ENCODE measurements at places on chromosomes 12 and 14.

- peak; percentile 74 for DNase-seq
Observed at GRCh38 chr14:56121816-56122215, 3.6 kb downstream of the PELI2 start.

- no peak for DNase-seq
Observed at GRCh38 chr14:64715146-64715627, 11.0 kb downstream of the PLEKHG3 start.

GRCh38 chr12:89382328-89382727 lies 30.0 kb upstream of the DUSP6 start:
- no peak for DNase-seq

GRCh38 chr12:27919671-27920235 lies 52.8 kb downstream of the PTHLH start:
- no peak for DNase-seq

DNA sequence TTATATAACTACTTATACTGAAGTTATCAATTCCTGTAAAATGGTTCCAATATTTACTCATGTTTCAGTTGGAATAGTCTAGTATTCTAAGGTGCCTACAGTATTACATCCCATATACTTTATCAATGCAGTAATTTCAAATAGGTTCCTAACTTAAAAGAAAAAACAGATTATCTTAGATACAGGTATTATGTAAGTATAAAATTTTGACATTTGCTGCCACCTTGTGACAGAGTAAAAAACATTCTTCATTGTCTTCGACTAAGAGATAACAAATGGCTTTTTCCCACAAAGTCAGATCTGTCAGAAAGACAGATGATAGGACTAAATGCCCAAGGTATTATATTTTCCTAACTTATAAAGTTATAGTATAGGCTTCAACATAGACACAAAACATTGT lies 78.7 kb downstream of the TXNDC16 start:
- DNase-seq: peak; percentile 71

DNA sequence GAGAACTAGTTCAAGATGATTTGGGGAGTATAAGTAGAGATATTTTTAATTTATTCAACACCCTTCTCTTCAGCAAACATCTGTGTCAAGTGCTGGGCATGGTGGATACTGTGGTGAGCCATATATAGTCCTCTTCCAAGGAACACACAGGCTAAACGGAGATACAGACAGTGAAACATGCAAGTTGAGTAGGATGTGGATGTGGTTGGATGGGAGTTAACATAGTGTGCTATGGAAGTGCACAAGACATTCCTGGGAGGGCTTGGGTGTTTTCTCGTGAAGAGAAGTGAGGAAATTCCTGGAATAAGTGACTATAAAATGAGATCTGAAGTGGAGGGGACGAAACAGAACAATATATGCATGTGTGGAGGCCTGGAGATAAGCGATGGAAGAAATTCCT lies 181.1 kb upstream of the NPAS3 start:
- DNase-seq: no peak

DNA sequence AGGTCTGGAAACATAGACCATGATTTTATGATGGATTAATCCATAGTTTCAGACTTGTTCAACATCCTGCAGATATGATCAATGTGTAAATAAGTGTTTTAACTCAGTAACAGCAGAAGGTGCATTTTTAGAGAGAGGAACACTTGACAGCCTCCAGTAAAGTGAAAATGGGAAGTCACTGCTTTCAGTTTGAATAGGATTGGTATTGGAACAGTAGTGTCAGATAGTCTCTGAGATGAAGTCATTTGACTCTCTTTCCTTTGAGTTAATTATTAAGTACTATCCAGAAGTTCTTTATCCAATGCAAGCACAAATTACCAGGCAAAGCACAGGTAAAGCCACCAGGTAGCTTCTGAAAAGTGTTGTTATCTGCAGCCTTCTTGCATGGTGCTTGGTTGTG lies 14.5 kb upstream of the NAV3 start:
- DNase-seq: no peak

DNA sequence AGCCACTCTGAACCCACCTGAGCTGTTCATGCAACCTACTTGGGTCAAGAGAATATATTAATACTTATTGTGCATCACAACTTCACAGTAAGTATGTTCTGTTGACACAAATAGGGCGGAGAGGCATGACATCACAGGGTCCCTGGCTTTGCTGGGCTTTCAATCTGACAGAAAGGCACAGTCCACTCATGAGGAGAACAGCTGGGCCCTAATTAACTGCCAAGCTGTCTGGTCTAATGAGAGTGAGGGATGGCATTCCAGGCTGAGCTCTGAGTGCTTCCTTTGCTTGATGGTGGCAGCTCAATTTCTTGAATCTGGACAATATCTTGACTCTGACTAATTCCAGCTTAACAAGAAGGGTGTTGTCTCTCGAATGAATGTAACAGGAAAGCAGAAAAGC lies 2.0 kb downstream of the EFCAB11 start:
- DNase-seq: no peak

- no peak for DNase-seq
Observed at GRCh38 chr14:66975251-66975650, 214.0 kb upstream of the GARIN2 start.

DNA sequence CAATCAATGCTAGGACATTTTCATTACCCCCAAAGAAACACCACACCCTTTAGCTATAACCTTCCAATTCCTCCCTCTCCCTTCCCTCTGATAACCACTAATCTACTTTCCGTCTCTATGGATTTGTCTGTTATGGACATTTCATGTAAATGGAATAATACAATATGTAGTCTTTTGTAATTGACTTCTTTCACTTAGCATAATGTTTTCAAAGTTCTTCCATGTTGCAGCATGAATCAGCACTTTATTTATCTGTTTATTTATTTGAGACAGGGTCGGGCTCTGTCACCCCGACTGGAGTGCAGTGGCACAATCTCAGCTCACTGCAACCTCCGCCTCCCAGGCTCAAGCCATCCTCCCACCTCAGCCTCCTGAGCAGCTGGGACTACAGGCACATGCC lies 1.2 kb upstream of the RBM19 start:
- DNase-seq: no peak

DNA sequence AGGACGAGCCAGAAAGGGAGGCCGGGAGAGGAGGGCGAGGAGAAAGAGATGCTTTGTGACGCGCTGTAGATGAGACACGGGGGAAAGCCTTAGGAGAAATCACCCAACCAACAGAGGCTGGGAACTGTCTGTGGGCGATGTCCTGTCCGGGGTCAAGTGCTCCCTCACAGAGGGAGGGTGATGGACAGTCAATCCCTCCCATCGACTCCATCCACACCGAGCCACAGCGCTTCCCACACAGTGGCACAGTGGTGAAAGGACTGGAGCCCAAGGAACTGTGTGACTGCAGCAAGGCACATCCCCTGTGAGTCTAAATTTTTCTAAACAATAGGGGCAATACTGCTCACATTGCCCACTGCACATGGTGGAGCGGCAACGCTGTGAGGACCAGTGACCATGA lies 89.1 kb downstream of the TTC7B start:
- no peak for DNase-seq

DNA sequence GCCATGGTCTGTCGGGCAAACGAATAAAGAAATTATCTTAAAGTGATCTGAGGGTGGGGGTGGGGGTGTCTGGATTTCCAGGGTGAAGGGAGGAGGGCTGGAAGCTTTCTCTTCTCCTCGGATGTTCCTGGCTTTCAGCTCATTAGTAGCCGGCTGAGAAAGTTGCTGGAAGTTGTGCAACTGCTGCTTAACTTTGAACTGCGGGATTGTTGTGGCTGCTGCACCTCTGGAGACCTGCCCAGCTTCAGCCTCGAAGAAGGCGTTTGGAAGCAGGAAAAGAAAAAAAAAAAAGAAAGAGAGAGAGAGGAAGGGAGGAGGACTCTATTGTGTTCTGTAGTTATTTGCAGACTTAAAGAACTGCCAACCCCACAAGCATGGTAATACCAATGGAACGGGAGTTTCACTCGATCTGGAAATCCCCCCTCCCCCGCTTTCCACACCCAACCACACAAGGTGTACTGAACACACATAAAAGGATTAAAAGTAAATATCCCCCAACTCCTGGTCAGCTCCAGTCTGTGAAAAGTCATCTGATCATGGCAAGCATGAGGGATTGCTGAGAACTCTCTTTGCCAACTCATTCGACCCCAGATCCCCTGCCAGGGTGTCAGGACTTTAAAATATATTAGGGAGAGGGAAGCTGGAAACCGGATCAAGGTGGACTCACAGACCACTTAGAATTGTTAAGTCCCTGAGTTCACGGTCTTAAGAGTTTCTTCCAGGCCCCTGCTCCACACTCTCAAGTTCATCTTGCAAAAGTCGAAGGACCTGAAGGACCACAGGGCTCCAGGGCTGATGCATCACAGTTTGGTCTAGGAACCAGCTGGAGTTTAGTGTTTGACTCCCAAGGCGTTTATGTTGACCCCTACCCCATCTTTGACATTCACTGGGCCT lies at the start of gene RASSF9:
TSS of gene RASSF9 (minus strand) at position 213 of the 894 bp plus-strand sequence. CDS start at position 5, 208 bp downstream.
- peak; percentile 95 for DNase-seq

DNA sequence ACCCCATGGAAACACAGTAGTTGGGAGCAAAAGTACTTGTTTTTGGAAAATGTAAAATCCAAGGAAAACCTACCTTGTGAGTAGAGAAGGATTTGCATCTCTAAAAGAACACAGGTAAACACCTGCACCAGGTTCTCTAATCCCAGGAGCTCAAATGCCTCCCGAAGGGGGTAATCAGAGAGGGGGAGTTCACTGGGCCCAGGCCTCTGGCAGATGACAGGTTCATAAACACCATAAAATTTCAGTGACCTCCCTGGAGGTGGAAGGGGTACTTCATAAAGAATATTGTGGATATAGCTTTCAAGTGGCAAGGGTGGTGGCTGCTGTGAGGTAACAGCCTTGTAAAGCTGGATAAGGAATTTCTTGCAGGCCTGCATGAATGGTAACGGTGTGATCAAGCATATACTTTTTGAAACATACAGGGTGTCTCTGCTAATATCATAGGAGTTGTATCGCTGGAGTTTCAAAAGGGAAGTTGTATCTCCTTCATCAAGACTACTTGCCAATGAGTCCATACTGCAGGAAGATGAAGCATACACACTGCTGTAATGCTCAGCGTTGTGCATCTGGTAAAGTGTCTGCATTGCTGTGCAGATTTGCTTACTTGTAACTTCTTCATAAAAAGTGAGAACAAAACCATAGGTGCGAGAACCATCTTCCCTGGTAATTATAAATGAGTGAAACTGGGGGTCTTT lies 111.3 kb downstream of the DENND5B start:
- no peak for DNase-seq

- DNase-seq: peak; percentile 26
Observed at GRCh38 chr14:69012256-69012953, 33.3 kb upstream of the ACTN1 start.

DNA sequence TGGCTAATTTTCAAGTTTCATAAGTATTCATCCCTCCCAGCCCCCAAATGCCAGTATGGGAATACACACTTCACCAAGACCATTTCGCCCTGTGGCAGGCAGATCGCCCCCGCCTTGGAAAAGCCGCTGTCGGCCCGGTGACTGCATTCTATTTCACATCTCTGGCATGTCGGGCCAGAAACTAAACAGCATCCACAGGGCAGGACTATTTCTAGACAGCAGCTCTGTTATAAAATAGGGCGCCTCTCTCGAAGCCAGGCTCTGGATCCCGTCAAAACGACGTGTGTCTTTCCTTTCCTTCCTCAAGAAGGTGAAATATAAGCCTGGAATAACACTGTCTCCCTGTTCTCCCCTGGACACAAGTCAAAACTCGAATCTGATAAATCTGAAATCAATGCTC lies 56.8 kb downstream of the GSC start:
- DNase-seq: no peak

DNA sequence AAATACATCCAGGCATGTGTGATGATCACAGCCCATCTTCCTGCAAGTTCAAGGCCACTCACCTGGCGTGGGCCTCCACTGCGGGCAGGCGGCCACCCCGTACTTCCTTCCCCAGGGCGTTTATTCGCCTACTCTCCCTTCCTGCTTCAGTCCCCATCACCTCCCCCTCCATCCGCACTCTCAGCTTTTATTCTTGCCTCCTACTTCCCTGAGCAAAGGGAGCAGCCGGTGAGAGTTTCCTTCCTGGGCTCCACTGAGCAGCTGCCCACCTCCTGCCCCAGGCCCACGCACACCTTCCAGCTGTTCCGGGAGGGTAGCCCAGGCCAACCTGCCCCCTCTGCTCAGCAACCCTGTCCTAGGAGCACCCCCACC lies 4.1 kb downstream of the CYP46A1 start:
- DNase-seq: no peak

GRCh38 chr12:17214929-17215328 lies 609.0 kb upstream of the LMO3 start:
- DNase-seq: no peak

DNA sequence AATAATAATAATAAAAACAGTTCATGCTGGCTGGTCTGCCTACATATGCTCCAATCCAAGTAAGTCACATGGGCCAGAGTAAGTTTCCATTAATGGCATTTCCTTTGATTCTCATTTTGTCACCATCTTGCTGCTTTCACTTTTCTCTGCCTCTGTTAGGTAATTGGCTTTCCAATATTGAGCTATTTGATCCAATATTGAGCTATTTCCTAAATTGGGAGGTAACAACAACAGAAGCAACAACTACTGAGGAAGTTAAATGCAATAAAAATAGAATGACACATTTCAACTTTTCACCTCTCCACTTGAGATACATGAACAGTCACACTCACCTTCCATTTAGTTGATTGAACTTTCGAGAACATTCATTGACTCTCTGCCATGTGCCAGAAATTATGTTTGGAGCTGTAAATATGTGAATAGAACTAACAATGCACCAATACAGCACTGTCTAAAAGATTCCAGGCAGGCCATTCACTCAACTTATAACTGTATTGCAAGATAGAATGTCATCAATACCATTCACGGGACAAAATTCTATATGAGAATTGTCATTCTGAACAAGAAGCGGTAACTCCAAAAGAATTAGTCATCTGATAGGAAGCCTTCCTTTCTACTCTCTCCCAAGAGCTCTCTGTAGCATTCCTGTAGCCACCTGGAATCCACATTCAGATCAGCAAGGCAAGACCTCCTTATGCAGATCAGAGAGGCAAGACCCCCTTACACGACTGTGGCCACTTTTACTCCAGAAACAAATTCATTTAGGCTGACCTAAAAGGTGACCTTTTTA lies 136.4 kb downstream of the PHLDA1 start:
- DNase-seq: no peak

GRCh38 chr14:79840103-79840502 lies 371.2 kb downstream of the DIO2 start:
- DNase-seq: no peak

DNA sequence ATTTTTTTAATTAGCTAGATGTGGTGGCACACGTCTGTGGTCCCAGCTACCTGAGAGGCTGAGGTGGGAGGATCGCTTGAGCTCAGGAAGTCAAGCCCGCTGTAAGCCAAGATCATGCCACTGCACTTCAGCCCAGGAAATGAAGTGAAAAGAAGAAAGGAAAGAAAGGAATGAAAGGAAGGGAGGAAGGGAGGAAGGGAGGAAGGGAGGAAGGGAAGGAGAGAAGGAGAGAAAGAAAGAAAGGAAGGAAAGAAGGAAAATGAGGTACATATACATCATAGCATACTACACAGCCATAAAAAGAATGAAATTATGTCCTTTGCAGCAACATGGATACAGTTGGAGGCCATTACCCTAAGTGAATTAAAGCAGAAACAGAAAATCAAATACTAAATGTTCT lies 12.2 kb downstream of the DNAI7 start:
- DNase-seq: no peak

GRCh38 chr14:99562856-99563748 lies 40.9 kb downstream of the CCDC85C start:
- peak; percentile 89 for DNase-seq

- DNase-seq: no peak
Observed at GRCh38 chr14:23217032-23218020, 20.4 kb upstream of the RNF212B start.

- DNase-seq: no peak
Observed at GRCh38 chr14:35398071-35398584, 6.4 kb downstream of the NFKBIA start.

GRCh38 chr12:46109343-46110222 lies 119.2 kb upstream of the SCAF11 start:
- DNase-seq: no peak
